Psoas muscle (tissue), 8 donors: ENCODE measurements at places on chromosomes 11 and 22. TPM values are rescaled to one million over a fixed set of nuclear protein-coding genes. Genes with fewer than 3 reads are reported as not detected.

The MYRF gene
- 0.24 TPM for total RNA-seq

The TMEM86A gene
- 3.9 TPM for total RNA-seq

The GPR83 gene
- 0.11 TPM for total RNA-seq

The MYOD1 gene
- 95.7 TPM for total RNA-seq

The STX3 gene
- total RNA-seq, result 11.1 TPM

The BCO2 gene
- 42.4 TPM for total RNA-seq

The NPAS4 gene
- not detected for total RNA-seq

The LRRC75B gene
- total RNA-seq, result 2.2 TPM

The YPEL1 gene
- total RNA-seq, result 7.2 TPM

The SCN4B gene
- 7.7 TPM for total RNA-seq

The OR4D5 gene
- total RNA-seq, result not detected

The SPDYC gene
- not detected for total RNA-seq
